ENCODE measurements at places on chromosomes 4 and X.

- DNase-seq: no peak
These were observed 325.2 kb downstream of the MAPK10 start for GRCh38 chr4:86034616-86035015.

DNA sequence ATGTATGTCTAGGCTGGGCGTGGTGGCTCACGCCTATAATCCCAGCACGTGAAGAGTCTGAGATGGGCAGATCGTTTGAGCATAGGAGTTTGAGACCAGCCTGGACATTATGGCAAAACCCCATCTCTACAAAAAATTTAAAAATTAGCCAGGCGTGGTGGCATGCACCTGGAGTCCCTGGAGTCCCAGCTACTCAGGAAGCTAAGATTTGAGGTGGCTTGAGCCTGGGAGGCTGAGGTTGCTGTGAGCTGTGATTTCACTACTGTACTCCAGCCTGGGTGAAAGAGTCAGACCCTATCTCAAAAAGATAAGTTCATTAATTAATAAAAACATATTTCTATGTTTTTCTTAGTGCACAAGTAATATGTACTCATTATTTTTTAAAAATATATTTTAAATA, 238.1 kb downstream of the ARHGAP24 start:
- DNase-seq: no peak

DNA sequence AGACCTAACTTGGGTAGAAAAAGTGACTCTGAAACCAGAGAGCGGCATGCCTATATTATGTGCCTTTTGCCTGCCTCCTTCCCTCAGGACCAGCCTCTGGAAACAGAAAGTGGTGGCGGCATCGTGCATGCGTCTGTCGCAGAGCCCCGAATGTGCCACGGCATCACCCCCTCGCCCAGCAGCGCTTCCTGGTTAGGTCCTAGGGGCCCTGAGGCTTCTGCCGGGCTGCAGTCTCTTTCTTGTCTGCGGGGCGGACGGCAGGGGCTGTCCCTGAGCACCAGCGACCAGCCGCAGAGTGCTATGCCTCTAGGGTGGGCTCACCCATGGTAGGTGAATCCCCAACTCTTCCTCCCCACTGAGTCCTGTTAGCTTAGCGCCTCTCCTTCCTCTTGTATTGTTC, 68.7 kb downstream of the VSIG4 start:
- DNase-seq: no peak

DNA sequence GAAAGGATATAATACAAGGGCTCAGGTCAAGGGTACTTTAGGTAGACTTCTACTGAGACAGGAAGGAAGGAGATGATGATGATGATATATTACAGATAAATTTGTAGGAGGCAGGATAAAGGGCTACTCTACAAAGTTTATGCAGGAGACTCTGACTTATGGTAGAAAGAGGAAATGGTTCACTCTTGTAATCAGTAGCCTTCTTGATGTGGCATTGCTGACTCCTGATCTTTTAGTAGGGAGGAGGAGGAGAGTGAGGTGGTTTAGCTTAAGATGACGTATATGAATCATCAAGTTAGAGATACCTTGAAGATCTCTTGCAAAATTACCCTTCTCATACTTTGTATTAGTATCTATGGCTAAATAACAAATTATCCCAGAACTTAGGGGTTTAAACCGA, 4.7 kb downstream of the BLTP1 start:
- peak; percentile 12 for DNase-seq

GRCh38 chrX:78573630-78574029, 85.5 kb downstream of the RTL3 start:
- DNase-seq: no peak

DNA sequence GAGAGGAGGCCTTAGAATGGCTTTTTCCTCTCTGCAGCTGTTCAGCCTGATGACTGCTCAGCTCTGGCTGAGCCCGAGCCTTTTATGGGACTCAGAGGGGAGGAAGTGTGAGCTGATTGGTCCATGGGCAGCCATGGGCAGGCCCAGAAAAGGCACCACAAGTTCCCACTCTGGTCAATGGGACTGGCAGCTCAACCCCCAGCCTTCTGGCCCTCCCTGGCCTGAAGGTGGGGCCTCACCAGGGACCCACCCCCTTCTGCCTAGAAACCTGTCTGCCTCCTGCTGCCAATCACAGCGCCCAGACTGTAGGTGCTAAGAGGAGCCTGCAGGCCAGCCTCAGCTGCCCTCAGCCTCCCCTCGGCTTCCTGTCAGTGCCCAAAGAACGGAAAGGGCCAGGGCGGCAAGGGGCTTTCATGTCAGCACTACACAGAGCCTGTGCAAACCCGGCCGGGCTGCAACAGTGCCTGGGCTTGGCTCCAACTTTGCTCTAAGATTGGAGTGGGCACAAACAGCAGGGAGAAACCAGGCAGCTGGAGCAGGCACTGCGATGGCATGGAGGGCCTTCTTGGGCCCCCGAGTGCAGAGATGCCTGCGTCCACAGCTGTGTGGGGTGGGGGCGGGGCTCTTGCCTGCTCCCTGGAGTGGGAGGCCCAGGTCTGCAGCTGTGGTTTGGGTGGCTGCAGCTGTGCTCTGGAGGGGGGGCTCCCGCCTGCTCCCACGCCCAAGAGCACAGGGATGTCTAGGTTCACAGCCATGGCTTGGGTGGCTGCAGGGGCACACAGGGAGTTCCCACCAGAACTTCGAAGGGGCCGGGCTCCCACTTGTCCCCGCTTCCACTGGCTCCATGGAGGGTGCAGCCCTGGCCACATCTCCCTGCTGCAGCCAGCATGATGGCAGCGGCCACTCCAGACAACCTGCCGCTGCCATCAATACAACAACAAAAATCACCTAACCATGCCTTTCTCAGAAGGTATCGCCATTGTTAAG, 92.6 kb downstream of the NXF2 start:
- DNase-seq: peak; percentile 1

DNA sequence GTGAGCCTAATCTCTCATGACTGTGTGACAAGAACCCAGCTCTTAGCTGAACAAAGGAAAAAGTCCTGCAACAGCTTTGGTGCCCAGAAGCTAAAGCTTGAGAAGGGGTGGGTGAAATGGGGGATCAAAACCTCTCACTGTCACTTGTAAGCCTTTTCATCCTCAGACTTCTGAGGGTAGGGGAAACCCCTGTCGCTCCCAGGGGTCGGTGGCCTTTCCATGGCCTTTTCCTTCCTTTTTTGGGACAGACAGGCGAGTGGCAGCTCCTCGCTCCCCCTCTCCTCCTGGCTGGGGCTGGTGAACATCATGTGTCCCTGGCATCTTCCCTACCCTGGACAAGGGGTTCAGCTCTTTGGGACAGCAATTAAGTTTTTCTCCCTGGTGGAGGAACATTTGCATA, 78.2 kb downstream of the FAM47A start:
- DNase-seq: no peak

GRCh38 chr4:4260185-4260751, 12.2 kb upstream of the TMEM128 start:
- DNase-seq: peak; percentile 77

DNA sequence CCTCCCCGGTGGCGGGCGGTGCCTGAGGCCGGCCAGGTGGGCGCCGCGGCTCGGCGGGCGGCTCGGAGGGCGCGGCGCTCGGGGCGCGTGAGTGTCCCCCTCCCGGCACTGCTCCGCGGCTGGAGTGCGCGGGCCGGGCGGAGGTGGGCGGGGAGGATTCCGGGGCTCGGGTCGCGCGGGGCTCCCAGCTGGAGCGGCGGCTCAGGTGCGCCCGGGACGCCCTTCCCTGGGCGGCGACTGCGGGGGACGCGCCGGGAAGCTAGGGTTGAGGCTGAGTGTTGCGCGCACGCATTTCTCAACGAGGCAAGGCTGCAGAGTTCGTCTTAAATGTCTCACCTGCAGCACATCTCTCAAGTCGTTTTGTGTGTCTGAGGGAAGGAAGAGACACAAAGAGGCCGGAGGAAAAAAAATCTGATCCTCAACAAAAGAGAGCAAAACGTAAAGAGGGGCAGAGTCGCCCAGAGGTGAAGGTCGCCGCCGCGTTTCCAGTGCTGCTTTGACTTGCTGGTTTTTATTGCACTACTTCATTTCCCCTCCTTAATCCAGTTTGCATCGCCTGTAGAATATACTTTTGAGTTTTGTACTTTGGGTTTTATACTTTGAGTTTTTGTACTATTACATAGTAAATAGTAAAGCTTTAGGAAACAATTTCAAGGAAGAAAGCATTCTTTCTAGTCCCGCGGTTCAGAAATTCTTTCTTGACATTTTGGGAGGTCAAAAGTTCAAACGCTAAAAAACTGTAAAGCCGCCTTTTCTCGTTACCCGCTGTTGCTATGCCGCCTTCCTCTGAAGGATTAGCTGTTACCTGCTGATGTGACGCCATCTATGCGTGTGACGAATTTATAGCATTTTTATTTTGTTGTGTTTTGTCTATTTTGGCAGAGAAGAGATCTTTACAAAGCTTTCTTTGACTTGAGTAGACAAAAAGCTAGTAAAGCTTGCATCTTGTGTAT, 106.5 kb upstream of the STOX2 start:
- DNase-seq: peak; percentile 12

DNA sequence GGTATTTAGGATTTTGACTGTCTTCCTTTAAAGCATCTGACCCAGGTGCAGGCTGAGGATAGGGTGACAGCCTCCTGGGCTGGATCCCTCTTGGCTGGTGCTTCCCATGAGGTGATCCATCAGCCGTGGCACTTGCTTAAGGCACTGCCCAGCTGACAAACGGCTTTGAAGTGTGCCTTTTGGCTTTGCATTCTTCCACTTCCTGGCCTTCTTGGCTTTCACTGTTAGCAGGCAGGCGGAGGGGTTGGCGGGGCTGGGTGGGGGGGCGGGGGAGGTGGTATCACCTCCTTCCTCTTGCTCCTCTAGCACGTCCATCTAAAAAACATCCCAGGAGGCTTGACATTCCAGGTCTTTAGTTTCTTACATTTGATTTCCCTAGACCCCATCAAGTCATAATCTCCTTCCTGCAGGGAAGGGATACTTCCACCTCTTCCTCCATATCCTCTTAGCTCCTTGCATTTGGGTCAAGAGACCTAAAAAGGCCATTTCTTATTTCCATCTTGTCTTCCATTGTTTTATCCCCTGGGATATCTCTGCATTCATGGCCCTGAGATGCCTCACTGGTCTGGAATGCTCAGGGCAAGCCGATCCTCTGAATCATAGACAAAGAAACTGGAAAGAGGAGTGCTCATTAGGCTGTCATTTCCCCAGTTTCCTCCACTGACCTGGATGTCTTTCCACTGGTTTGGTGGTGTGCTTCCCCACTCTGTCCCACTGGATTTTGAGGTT, 11.3 kb upstream of the APLN start:
- DNase-seq: no peak

DNA sequence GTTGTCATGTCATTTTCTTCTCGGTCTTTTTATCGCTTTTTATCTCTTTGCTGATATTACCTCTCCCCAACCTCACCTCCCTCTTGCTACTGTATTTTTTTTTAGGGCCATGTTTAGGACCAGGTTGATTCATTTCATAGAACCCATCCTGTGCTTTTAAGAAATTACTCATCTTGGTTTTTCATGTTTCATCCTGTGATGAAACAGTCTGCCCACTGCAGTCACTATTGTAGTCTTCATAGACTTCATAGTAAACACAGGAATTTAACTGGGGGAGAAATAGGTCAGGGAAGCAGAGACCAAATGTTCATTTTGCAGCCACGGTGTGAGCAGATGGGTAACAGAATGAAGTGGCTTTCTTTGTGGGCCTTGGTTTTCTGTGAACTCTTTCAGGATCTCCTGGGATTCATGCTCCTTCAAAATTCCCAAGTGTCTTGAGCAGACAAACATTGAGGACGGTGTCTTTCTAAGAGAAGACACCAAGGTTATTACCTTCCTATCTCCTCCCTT, 161.8 kb downstream of the NAA11 start:
- DNase-seq: peak; percentile 2

DNA sequence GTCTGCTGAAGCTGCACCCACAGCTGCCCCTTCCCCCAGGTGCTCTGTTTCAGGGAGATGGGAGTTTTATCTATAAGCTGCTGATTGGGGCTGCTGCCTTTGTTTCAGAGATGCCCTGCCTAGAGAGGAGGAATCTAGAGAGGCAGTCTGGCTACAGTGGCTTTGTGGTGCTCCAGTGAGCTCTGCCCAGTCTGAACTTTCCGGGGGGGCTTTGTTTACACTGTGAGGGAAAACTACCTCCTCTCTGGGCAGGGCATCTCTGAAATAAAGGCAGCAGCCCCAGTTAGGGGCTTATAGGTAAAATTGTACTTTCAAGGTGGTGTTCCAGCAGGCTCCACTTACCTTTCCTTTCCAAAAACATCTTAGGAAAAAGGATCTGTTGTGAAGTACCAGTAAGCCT, 242.2 kb downstream of the SPRY1 start:
- DNase-seq: no peak

DNA sequence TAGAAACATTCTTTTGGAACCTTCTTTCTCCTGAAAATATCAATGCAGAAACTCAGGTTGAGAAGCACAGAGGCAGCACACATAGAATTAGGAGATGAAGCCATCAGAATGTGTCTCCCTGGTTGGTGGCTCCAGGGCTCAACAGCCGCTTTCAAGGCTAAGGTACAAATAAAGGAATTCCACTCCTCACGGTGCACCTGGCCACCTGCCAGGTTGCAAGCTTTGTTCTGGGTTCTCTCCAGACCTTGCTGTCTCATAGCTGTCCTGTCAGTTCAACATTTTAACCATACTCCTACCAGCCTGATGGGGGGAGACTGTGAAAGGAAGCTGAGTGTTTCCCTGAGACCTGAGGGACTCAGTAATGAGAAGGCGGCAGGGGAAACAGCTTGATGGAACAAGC, 96.3 kb upstream of the HPF1 start:
- DNase-seq: no peak
